ENCODE measurements at places on chromosomes 5 and 9.
A peak's percentile ranks its signal among the peaks of the same experiment; 100 is the strongest.

GRCh38 chr9:136538599-136539426, 7.0 kb downstream of the NOTCH1 start:
- no peak for DNase-seq

GRCh38 chr5:54794135-54794975, 191.0 kb downstream of the ESM1 start:
- no peak for DNase-seq

DNA sequence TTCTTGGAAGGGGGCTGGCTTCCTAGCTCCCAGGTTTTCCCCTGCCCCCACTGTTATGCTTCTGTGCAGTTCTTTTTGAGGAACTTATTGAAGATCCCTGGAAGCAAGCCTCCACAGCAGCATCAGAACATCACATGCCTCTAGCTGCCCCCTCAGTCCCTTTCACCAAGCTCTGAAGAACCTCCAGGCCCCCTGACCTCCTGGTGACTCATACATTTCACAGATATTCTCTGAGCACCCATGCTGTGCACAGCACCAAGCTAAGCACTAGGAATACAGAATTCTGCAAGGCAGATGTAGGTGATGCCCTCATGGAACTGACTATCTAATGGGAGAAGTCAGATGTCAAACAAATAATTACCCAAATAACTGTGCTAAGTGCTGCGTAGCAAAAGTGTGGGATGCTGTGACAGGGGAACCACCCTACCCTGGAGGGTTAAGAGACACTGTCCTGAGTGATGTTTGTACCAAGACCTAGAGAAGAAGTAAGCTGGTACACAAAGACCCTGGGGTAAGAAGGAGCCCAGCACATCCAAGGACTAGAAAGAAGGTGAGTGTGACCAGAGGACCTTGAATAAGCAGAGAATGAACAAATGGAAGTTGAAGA, 213.7 kb upstream of the NR4A3 start:
- no peak for DNase-seq

DNA sequence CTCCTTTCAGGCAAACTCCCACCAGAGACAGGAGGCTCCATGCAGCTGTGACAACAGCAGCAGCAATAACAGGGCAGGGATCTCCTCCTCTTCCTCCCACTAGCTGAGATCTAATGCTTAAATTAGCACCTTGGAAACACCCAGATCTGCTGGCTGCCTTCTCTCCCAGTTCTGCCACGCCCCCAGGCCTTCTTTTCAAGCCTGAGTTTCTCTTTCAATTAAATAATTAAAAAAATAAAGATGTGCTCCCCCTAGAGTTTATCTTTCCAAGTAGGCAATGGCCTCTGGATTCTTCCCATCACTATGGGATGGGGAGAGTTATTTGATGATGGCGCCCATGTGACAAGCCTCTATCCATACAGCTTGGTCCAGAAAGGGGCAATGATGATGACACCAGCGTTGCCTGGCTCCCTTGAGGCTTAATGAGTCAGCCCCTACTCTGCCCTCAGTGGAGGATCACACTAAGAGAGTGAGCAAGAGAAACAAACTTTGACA, 3.8 kb downstream of the FAM219A start:
- no peak for DNase-seq

GRCh38 chr9:133552236-133552635, 17.7 kb downstream of the ADAMTSL2 start:
- DNase-seq = no peak

GRCh38 chr5:55226934-55227663, at the start of gene MCIDAS:
TSS of gene MCIDAS (minus strand) at chr5:55227315. CDS start at chr5:55227138, 177 bp downstream.
- DNase-seq = peak; percentile 38

DNA sequence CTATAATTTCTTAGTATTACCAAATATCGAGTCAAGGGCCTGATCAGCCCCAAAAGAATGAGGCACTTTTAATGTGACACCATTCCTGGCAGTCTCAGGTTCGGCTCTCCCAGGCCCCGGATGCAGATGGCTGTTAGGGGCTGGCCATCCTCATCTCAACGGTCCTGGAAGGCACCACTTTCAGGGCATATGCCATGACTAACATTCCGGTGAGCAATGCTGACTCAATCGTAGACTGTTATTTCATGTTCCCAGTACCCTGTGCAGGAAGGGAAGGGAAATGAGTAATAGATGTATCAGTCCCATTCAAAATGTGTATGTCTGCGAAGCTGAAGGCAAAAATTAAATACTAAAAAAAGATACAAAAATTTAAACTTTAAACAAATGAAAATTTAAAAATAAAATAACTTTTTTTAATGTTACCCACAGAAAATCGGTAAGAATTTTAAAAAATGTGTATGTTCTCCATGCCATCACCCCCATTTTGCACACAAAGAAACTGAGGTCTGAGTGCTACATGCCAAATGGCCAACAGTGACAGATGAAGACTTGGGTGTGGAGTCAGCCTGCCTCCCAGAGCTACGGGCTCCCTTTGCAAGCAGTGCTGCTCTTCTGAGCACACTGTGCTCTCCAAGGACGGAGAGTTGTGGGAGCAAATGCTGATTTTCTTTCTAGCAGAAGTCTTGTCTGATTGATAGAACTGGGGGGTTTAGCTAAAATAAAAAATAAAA, 79.0 kb downstream of the GLDC start:
- DNase-seq = no peak

GRCh38 chr5:172666251-172666650, 25.2 kb downstream of the NEURL1B start:
- no peak for DNase-seq

DNA sequence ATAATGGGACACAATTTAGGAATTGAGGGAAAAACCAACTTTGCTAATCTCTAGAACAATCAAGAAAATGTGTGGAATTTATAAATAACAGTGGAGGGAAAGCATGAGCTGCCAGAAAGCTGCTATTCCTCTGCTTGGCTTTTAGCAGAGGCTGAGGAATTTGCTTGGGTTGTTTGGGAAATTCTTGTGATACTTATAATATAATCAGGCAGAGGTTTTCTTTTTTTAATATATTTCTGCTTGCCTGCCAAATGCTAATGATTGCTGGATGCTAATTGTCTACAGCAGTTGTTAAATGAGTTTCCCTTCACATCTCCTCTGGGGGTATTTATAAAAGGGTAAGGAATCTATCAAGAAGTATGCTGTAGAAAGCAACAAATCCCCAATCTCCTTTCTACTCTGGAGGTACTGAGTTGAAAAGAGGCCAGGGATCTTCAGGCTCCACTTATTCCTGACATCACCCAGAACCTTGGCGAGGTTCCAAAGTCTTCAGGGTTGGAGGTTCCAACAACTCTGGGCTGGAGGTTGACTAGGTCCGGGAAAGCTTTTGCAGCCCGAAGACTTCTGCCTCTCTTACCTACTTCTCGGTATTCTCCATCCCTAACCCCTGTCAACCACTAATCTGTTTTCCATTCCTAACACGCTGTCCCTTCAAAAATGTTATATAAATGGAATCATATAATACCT, 60.4 kb upstream of the TMED7 start:
- DNase-seq = no peak

- DNase-seq = no peak
These were observed 161.3 kb downstream of the CCDC192 start for GRCh38 chr5:127864511-127864910.

GRCh38 chr9:92299116-92299515, 5.6 kb upstream of the IARS1 start:
- no peak for DNase-seq

GRCh38 chr5:140402258-140403074, 833 bp downstream of the ANKHD1 start:
- DNase-seq = peak; percentile 12

GRCh38 chr5:59917121-59917520, 23.6 kb upstream of the PDE4D start:
- no peak for DNase-seq

DNA sequence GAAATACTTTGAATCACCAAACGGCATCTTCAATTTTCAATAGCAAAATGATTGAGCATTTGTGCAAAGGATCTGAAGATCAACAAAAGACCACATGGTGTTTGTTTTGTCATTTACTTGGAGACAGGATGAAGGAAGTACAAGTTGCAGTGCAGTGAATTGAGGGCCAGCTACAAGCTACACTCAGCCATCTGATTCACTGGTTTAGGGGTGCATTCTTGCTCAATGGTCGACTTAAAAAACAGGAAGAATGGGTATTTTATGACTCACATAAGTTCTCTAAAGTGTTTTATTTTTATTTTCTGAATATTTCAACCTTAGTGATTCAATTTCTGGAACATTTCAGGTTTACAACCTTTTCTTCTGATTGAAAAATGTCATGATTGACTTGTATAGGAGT, 412.1 kb upstream of the ADAMTSL1 start:
- no peak for DNase-seq

DNA sequence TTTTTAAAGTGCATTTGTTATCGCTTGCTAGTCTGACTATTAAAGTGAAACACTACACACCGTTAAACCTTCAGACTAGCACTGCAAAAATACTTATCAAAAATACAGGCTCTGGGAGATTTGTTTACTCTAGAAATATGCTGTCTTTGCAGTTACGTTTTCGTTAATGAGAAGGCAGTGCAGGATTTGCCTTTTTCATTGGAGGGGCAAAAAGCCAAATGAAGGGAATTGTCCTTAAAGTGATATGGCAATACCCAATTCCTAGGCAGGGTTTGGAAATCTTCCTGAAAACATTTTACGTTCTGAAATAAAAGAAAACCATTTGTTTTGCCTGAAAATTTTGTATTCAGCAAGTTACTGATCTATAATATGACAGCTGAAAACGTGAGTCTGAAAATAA, 1800.2 kb downstream of the MAT2B start:
- DNase-seq = no peak

GRCh38 chr5:67969631-67970030, 245.9 kb upstream of the PIK3R1 start:
- DNase-seq = no peak

GRCh38 chr5:80588858-80589540, 18.9 kb upstream of the ANKRD34B start:
- no peak for DNase-seq

DNA sequence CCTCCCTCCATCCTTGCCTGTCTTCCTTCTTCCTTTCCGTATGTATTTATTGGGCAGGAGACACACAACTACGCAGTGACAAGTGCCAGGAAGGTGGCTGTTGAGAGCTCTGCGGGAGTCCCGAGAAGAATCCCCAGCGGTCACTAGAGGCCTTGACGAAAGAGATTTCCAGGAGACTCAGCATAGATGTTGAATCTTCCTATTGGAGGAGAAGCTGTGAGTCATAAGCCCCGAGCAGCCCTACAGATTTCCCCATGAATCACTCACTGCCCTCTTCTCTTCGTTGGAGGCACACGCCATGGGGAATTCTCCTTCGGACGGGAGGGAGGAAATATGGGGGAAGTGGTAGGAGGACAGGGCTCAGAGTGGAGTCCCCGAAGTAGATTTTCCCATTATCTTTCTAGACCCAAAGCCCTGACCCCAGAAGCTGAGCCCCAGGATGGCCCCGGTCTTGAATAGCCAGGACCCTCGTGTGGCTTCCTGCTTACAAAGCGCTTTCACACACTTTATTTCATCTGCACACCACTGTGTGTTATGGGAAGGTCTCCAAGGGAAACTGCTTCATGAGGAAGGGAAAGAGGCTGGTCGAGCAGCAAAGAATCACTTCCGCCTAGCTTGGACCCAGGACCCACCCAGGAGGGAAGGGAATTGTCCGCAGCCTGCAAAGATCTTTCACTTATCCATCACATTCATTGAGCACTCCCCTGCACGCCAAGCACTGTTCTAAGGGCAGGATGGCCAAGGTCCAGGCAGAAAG, 12.7 kb downstream of the DUSP1 start:
- DNase-seq = no peak

- DNase-seq = no peak
These were observed 92.3 kb downstream of the FANCC start for GRCh38 chr9:95225076-95225725.

DNA sequence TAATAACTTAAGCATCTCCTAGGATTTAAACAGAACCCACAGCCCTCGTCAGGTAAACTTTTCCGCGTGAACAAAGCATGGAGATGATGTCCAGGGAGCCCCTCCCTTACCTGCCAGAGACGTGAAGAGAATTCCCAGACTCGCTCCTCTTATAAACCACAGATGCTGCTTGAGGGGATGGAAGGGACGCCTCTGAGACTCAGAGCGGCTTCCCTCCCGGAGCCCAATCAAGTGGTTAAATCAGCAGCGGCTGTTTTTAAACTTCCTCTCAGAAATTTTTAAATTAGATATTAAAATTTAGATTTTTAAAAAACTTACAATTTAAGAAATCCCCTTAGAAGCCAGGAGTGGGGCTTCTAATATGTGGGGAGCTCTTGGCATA, 71.8 kb downstream of the RAPGEF1 start:
- DNase-seq = no peak

GRCh38 chr5:121285801-121286521, 565.7 kb upstream of the FTMT start:
- DNase-seq = no peak

- DNase-seq = no peak
These were observed 285.7 kb downstream of the NR3C1 start for GRCh38 chr5:143117821-143118220.

GRCh38 chr5:124936626-124936933, 190.1 kb upstream of the ZNF608 start:
- DNase-seq = no peak

DNA sequence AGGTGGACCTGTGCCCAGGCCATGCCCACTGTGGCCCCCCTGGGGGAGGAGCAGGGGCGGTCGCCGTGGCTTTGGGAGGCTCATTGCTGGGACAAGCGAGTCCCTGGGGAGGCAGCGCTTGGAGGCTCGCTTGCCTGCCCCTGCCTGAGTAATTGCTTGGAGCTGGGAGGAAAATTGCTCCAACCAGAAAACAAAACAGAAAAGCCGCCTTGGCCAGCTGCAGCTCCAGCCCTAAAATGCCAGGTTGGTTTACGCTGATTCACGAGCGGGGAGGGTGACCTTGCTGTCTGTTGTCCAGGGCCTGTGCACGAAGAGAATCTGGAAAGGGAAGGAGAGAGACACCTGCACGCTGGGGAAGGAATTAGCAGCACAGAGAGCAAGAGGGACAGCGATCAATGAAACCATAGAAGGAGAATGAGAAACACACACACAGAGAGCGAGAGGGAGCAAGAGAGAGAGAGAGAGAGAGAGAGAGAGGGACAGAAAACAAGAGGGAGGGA, 25.3 kb downstream of the NTNG2 start:
- peak; percentile 42 for DNase-seq

DNA sequence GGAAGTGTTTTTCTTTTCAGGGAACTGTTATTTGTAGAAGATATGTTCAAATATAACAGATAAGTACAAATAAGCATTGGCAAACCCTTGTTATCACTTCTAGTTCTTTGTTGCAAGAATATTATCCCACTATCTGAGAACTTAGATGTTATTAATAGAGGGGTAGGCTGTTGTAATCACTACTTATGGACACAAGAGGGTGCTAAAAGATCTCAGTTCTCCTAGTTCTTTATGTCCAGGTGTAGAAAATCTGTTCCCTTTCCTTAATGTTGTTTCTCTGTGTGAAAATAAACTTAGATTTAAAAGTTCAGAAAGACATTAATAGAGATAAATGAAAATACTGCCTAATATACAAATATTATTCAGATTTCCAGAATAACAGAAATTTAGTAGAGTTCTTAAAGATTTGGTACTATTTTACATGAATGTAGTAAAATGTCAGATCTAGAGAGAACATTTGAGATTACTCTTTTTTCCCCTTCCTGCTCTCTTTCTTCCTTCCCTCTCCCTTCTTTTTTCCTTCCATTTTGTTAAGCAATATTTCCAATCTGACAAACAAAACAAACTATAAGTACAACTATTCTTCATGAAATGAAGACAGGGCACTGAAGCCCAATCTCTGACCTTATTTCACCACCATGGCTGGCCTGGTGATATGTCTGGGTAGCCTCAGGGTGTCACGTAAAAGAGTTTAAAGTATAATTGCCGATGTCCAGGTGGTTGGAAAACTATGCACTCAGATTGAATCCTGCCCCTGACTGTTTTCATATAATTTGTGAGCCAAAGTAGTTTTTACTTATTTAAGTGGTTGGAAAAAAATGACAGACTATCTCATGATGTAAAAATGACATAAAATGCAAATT, 43.6 kb upstream of the C5orf46 start:
- peak; percentile 81 for DNase-seq
